ENCODE measurements at places on chromosomes 12 and 14.

- DNase-seq = no peak
Measured at GRCh38 chr12:50082644-50083043, 2.5 kb upstream of the SMARCD1 start.

DNA sequence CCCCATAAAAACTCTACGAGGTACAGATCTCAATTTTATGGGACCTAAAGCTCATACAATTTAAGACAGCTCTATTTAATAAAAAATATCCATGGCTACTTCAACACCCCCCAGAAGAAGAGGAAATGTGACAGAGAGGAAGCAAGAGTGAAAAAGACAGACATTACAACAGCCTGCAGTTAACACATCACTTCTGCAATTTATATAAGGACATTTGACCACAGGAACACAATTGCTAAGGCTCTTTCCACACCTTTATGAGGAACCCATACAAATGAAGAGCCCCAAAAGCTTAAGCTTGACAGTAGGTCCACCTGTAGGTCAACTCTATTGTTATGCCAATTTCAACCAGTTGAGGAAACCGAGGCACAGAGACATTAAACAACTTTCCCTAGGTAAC lies 5.6 kb downstream of the OR10P1 start:
- DNase-seq = peak; percentile 80

- DNase-seq = no peak
Measured at GRCh38 chr12:130064999-130065398, 97.3 kb upstream of the FZD10 start.

GRCh38 chr14:29584992-29585391 lies 342.7 kb downstream of the PRKD1 start:
- DNase-seq = no peak

DNA sequence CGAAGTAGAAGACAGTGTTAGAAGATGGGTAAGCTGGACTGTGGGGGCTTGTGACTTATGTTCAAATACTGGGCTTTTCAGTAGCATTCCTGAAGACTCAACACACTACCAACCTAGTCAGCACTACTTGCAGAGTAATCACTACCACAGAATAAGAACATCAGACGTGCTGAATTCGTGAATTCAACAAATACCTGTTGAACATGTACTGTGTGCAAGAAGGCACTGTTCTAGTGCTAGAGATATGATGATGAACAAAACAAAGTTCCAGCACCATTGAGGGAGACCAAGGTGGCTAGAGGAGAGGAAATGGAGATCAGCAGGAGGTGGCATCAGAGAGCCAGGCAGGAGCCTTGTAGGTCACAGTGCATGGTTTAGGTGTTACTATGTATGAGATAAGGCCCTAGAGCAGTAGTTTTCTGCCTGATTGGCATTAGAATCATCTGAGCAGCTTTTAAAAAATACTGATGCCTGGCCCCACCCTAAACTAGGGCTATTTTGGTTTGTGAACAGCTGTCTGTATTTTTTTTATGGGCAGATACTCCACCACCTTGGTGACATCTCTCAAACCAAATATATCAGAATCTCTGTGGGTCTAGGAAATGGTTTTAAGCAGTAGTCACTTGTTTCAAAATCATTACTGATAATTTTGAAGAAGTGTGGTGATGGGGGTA lies 26.8 kb downstream of the FERMT2 start:
- DNase-seq = no peak

DNA sequence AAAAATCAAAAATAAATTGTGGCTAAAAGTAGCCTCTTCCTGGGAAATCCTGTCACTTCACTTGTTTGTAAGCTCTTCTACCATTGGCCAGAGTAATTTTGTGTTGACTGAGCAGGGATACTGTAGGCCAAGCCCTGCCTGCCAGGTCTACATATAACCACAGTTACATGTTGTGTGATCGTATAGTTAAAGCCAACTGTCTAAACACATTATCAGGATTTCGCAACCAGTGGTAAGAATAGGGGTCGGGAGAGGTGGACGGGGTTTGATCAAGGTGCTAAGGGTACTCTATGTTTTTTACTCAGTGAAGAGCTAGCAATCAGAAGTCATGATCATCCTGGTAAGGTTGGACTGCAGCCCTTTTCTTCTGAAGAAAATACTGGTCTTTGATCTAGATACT lies 13.4 kb downstream of the ANKRD13A start:
- no peak for DNase-seq

DNA sequence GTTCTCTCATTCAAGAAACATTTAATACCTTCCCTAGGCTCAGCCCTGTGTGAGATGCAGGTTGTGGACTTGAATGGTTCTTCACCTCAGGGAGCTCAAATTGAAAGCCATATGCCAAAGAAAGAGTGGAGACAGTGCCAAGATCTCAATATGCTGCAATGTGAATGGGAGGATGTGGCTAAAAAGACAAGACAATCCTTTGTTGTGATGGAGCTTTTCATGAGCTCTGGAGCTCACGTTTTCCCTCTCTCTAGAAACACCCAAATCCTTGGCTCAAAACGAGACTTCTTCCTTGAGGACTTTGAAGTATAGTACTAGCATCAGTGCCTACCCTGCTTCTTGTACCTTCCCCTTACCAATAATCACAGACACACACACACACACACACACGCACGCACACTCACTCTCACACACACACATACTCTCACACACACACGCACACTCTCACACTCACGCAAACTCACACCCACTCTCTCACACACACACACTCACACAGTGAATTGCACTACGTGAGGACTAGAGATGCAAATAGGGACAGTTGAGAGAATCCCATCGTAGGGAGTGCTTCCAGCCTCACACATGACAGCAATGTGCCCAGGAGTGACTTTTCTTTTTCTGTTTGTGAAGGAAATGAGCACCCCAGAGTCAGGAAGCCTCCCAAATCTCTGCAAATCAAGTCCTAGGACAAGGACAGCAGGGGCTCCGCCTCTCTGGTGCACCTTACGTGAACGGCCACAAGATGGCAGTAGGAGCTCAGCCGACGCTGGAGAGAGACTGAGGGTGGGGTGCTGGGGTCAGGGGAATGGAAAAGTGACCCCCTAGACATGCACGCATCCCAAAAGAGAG lies 231.4 kb downstream of the PCNX1 start:
- DNase-seq = peak; percentile 74

DNA sequence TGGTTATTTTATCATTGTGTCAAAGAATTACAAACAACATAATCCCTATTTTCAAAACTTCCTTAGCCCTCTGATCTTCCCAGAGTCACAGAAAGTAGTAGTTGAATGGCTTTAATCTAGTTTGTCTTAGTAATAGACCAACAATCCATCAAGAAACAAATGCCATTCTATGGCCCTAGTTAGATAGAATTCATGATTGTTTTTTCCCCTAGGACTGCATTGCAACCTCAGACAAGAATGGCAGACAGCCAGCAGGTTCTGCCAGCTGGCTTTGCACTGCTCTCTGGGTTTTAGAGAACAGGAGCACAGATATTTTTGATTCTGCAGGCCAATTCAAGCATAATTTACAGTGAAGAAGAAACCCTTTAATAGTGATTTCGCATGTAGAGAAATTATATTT lies 33.8 kb downstream of the SYT1 start:
- DNase-seq = no peak

DNA sequence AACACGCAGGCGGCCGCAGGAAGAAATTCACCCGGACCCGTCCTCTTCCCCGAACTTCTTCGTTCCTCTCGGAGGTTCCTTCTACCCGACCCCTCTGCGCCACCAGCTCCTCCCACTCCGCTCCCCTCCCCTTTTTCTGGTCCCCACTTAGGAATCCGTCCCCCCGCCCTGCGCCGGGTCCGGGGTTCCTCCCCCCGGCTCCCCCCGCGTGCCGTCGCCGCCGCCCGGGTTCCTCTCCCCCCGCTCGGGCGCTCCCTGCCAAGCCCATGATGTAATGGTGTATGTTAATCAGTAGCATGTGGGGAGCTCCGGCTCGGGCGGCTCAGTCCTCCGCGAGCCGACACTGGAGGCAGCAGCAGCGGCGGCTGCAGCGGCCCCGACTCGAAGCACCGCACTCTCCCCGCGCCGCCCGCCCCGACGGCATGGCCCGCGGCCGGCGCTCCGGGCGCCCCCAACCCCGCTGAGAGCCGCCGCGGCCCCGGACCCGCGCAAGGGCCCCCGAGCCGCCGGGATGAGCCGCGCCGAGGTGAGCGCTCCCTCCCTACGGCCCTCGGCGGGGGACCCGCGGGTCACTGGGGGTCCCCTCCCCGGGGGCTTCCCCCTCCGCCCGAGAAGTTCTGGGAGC lies 1.0 kb upstream of the SAMD4A start:
- peak; percentile 90 for DNase-seq

GRCh38 chr14:75234173-75235115 lies 44.2 kb upstream of the FOS start:
- peak; percentile 89 for DNase-seq

DNA sequence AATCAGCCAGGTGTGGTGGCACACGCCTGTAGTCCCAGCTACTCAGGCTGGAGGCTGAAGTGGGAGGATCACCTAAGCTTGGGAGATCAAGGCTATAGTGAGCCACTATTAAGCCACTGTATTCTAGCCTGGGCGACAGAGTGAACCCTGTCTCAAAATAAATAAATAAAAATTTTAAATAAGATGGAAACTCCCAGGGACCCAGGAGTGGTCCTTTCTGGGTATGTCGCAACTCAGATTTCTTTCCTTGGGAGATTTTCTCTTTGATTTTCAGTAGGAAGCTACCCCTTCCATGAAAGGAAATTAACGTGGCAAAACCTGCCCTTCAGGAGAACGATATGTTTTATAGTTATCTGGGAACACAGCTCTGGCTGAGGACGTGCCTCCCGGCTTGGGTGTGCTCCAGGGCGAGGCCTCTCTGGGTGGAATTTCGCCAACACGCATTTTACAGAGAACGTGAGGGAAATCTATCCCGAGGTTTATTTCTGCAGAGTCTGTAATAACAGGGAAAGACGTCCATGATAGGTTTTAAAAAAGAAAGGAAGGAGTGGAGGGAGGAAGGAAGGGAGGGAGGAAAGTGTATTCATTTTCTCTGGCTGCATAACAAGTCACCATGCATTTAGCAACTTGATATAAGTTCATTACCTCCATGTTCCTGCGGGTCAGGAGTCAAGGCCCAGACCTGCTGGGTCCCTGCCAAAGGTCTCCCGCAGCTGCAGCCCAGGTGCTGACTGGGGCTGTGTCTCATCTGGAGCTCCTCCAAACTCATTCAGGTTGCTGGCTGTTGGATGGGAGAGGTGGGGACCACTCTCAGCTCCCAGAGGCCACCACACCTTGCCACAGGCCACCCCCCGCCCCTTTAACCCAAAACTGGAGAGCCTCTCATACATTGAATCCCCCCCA lies 80.6 kb upstream of the GSC start:
- no peak for DNase-seq

GRCh38 chr14:99036611-99037293 lies 235.2 kb downstream of the BCL11B start:
- peak; percentile 75 for DNase-seq

DNA sequence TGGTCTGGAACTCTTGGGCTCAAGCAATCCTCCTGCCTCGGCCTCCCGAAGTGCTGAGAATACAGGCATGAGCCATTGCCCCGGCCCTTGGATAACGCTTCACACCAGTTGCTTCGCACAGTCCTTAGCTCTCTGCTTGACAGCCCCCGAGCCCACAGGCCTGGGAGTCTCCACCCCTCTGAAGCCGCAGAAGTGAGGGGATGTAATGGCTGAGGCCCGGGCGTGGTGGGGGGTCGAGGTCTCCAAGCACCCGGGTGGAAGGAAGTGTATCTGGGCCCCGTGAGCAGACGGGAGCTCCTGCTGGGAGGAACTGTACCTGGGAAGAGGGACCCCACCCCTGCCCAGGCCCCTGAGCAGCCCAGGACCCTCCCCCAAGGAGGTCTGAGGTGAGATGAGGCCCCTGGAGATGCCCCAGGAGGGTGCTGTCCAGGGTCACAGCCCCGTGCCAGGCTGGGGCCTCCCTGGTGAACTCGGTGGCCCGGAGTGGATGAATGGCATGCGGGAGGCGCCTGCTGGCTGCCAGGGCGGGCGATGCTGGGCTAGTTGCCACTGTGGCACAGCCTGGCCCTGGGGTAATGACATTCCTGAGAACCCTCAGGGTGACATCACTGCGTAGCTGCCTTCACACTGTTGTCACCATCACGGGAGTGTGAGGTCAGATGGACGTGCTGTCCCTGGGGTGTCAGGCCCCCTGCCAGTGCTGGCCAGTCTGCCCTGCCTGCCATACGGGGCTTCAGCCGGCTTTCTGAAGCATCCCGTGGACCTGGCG lies 48.9 kb downstream of the KIF26A start:
- DNase-seq = no peak

- DNase-seq = no peak
Measured at GRCh38 chr14:24954700-24955037, 95.3 kb downstream of the STXBP6 start.

- peak; percentile 57 for DNase-seq
Measured at GRCh38 chr12:91326058-91327027, 143.7 kb upstream of the DCN start.

DNA sequence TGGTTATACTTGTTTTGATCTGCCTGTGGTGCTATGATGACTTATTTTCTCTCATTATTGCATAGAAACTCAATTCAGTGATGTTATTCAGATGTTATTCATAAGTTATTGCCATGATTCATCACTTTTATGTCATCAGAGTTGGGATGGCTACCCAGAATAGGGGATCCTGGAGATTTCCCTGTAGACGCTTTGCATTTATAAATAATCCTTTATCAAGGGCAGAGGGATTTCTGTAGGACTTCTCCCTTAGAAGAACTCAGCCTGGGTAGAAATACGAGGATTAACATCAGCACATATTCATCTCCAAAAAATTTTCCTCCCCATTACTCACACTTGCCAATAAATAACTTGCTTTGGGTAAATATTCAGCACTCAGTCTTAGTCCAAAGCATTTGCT lies 4.9 kb downstream of the GPRC5A start:
- no peak for DNase-seq

- peak; percentile 77 for DNase-seq
Measured at GRCh38 chr14:73696466-73697400, 17.5 kb downstream of the PNMA1 start.

DNA sequence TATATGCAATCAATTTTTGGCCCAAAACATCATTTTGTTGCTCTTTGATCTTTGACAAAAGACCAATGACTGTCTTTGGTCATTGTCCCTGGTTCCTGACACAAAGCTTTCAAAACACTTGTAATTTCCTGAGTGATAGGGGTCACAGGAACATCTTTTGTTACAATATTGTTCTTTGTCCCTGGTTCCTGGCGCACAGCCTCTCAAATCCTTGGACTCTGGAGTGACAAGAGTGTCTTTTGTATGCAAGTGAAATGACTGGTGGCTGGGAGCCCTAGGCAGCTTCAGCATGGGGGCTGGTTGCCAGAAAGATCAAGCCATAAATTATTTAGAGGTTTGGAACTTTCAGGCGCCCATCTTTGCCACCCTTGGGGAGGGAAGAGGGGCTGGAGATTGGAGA lies 53.9 kb downstream of the DNAH10 start:
- DNase-seq = no peak

GRCh38 chr14:31692376-31692781 lies 131.2 kb downstream of the NUBPL start:
- DNase-seq = no peak

DNA sequence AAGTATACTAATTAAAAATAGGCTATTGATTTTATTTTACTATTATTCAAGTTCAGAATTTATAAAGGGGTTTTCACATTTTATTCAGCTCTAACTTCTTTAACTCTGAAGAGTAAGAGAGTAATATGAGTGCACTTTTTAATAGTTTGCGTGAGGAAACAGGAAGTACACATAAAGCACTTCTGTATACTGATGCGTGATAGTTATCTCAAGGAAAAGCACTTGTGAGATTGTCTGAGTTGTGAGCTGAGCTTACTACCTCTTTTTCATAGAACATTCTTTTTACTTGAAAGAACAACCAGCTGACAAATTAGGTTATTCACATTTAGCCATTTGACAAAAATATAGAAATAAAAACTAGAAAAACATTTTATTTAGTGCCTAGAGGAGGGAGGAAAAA lies 1.9 kb downstream of the RAD51AP1 start:
- DNase-seq = peak; percentile 22
